ENCODE measurements at places on chromosomes 2 and 18. TPM values are rescaled to one million over a fixed set of nuclear protein-coding genes. Genes with fewer than 3 reads are reported as not detected.

GRCh38 chr2:149466635-149467034 is 120.9 kb downstream of the MMADHC start:
- no peak for DNase-seq
- H3K36me3 ChIP-seq = no peaks in the 10 kb centered on the region
- no peaks in the 10 kb centered on the region for H3K27me3 ChIP-seq
- H3K4me3 ChIP-seq = no peak overlapping the region
- no peak overlapping the region for H3K27ac ChIP-seq

DNA sequence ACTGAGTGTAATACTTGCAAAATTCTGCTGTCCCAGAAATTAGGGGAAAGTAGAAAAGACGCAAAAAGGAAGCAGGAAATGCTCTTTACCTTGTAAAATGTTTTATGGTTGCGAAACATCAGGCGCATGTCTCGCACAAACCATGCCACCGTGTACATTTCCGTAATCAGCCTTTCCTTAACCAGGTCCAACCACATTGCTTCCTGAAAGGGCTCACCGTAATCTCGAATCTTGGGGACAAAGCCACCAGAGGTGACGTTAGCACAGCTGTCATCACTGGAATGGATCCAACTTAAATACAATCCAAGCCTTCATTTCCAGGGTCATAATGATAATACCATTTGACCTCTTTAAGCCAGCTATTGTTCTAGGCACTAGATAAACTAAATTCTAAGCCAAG is 49.3 kb downstream of the SP110 start:
- peaks cover 10% of the 10 kb centered on the region for H3K4me1 ChIP-seq
- no peaks in the 10 kb centered on the region for H3K27me3 ChIP-seq
- H3K27ac ChIP-seq = no peak overlapping the region

GRCh38 chr18:59083136-59083818 is 56.4 kb upstream of the SEC11C start:
- no peak for DNase-seq
- H3K27me3 ChIP-seq = peaks cover 7% of the 10 kb centered on the region
- H3K4me3 ChIP-seq = no peak overlapping the region

GRCh38 chr2:219560037-219560892 is 11.1 kb downstream of the OBSL1 start:
- no peak overlapping the region for H3K27ac ChIP-seq
- H3K4me1 ChIP-seq = no peaks in the 10 kb centered on the region
- H3K4me3 ChIP-seq = no peak overlapping the region
- no peaks in the 10 kb centered on the region for H3K27me3 ChIP-seq

DNA sequence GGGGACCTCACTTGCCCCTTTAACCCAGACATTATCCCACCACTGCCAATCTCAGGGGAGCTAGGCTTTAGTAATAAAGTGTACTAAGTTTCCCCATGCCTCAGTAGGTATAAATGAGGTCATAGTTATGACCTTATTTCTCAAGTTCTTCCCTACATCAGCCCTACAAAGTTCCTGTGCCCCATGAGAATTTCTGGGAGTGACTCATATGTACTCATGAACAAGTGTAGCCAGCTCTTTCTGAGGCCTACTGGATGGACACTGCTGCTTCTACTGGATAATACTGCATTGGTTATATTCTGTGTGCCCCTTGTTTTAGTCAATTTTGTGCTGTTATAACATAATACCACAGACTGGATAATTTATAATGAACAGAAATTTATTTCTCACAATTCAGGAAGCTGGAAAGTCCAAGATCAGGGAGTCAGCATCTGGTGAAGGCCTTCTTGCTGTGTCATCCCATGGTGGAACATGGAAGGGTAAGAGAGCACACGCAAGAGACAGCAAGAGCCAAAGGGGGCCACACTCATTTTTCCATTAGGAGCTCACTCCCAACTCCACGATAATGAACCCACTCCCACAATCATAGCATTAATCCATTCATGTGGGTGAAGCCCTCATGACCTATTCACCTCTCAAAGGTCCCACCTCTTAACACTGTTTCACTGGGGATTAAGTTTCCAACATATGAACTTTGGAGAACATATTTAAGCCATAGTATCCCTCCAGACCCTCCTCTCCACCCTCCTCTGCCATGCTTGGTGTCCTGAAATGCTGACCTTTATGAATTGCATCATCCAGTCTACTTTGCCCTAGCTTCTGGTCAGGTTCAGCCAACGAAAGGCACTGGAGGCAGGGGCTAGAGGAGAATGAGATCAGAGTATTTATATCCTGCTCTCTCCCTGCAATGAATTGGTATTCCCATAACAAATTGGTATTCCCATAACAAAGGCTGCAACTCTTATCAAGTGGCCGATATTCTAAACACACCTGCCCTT is 25.4 kb upstream of the ST3GAL5 start:
- H3K27me3 ChIP-seq = no peaks in the 10 kb centered on the region
- H3K4me1 ChIP-seq = peaks cover 6% of the 10 kb centered on the region
- H3K36me3 ChIP-seq = no peaks in the 10 kb centered on the region
- no peak for DNase-seq
- no peak overlapping the region for H3K27ac ChIP-seq

GRCh38 chr2:33426666-33427231 is 49.7 kb upstream of the RASGRP3 start:
- no peak overlapping the region for H3K27ac ChIP-seq
- H3K27me3 ChIP-seq = no peaks in the 10 kb centered on the region
- no peak overlapping the region for H3K4me3 ChIP-seq
- H3K36me3 ChIP-seq = no peaks in the 10 kb centered on the region

DNA sequence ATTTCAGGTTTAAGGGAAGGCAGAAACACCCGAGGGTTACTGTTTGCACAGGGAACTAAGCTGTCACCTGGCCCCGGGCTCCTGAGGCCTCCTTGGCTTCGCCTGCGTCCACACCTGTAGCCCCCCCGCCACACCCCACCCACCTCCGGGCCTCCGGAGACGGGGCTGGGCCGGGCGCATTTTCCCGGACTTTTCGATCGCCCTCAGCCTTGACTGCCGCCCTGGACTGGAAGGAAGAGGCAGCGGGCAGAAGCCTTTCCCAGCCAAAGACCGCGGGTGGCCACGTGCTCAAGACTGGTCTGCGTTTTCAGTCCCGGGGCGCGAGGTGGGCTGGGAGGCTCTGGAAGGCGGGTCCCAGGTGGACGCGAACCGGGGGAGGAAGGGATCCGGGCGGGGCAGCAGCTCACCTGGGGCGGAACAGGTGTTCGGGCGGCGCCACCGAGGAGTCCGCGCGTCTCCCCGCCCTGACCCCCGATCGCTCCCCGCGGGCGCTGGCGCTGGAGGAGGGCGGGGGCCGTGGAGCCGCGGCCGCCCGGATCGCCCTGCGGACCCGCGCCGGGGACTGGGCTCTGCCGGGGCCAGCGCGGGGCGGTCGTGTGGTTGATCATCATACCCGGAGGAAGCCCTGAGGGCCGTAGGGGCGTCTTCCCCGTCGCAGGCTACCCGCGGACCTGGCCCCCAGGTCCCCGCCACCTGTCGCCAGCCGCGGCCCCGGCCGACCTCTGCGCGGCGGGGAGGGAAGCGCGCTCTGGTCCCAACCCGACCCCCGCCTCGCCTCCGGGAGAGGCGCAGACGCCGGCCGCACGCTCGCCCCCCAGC is 3.2 kb downstream of the ID2 start:
- peaks cover 21% of the 10 kb centered on the region for H3K4me1 ChIP-seq
- no peaks in the 10 kb centered on the region for H3K27me3 ChIP-seq

DNA sequence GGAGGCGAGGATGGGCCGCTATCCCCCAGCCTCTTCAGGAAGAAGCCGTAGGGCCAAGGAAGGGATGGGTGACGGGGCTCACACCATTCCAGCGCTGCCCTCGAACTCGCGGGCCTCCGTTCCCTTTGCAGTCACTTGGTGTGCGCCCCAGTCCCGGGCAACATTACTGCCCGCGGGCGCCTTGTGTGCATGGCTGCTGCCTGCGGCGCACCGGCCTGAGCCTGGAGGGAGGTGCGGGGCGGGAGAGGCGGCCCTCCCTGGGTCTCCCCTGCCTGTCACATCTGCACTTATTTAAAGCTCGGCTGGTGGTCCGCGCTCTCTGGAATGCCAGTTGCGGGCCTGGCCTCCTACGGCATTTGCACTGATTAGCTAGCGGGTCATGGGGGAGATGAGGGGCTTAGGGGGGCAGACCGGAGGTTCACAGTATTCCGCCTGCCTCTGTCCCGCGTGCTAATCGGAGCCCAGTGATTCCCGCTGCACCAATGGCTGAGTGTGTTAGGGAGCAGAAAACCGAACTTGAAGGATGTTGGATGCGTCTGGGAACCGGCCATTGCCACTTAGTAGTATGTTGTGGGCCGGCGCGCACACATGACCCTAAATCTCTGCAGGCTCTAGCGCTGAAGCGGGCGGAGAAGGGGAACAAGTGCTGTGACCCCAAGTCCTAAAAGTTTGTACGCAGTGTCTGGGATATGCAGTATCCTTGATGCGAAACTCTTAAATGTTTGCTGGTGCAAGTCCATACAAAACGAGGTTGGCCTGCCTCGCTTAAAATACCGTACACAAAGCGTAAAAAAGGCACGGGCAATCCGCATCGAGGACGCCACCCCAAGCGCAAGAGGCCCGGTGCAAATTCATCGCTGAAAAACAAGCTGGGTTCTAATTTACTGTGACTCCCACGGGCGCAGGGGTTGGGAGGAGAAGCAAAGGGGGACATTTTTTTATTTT is 161.2 kb upstream of the SIX2 start:
- H3K4me1 ChIP-seq = peaks cover 26% of the 10 kb centered on the region
- H3K27me3 ChIP-seq = peaks cover 79% of the 10 kb centered on the region
- no peaks in the 10 kb centered on the region for H3K36me3 ChIP-seq
- H3K4me3 ChIP-seq = peak overlapping the region; percentile 51

- H3K36me3 ChIP-seq = no peaks in the 10 kb centered on the region
- H3K27ac ChIP-seq = no peak overlapping the region
- no peaks in the 10 kb centered on the region for H3K4me1 ChIP-seq
- no peak overlapping the region for H3K4me3 ChIP-seq
These were observed 226.1 kb upstream of the REV1 start for GRCh38 chr2:99715956-99716355.

DNA sequence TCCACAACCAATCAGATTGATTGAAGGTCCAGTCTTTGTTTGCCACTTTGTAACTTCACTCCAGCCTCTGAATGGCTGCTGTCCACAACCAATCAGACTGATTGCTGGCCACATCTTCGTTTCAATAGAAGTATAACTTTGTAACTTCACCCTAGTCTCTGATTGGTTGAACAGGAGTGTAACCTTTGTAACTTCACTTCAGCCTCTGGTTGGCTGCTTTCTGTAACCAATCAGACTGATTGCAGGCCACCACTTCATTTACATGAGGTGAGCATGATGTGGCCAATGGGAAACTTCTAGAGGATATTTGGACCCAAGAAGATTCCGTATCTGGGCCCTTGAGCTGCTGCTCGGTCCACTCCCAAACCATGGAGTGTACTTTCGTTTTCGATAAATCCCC is 16.9 kb upstream of the ALPP start:
- peaks cover 11% of the 10 kb centered on the region for H3K4me1 ChIP-seq
- H3K36me3 ChIP-seq = no peaks in the 10 kb centered on the region
- H3K27ac ChIP-seq = no peak overlapping the region
- no peak for DNase-seq
- no peak overlapping the region for H3K4me3 ChIP-seq

DNA sequence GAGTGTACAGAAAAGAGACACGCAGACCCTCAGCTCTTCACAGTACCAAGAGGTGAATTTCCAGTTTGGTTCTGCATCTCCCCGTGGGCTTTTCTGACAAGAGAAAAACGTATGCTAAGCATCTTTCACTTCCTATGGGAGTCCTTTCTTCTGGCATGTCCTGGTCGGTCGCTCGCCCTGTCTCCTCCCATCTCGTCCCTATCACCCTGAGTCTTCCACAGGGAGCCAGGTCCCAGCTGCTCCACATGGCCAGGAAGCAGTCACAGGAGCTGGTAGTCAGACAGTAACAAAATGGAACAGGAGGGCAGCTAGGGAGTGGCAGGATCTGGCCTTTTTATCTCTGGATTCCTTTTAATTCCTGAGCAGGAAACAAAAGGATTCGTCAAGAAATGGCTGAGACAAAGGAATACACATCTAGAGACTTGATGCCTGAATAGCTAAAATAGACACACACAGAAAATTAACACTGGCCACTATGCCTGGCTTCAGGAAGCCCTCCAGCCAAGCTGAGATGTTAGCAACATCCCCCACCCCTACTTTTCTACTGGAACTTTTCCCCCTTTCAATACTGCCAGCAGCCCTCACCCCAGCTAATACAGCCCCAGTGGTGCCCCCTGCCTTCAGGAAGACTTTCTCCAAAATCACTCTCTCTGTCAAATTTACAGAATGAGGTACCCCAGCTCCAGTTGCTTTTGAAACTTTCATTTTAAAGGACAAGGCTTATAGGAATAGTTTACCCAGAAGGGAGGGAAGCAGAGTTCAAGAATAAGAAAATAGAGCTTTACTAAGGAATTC is 136.1 kb downstream of the DNER start:
- H3K4me1 ChIP-seq = no peaks in the 10 kb centered on the region
- no peaks in the 10 kb centered on the region for H3K36me3 ChIP-seq
- H3K4me3 ChIP-seq = no peak overlapping the region
- H3K27me3 ChIP-seq = no peaks in the 10 kb centered on the region
- DNase-seq = no peak

- peaks cover 3% of the 10 kb centered on the region for H3K36me3 ChIP-seq
- no peak overlapping the region for H3K27ac ChIP-seq
- H3K4me1 ChIP-seq = peaks cover 6% of the 10 kb centered on the region
- H3K27me3 ChIP-seq = no peaks in the 10 kb centered on the region
These were observed 14.4 kb downstream of the CTIF start for GRCh38 chr18:48553236-48553635.

GRCh38 chr2:127275789-127276188 is 18.2 kb downstream of the ERCC3 start:
- H3K27me3 ChIP-seq = no peaks in the 10 kb centered on the region
- H3K4me3 ChIP-seq = no peak overlapping the region
- H3K4me1 ChIP-seq = no peaks in the 10 kb centered on the region
- peaks cover 98% of the 10 kb centered on the region for H3K36me3 ChIP-seq

DNA sequence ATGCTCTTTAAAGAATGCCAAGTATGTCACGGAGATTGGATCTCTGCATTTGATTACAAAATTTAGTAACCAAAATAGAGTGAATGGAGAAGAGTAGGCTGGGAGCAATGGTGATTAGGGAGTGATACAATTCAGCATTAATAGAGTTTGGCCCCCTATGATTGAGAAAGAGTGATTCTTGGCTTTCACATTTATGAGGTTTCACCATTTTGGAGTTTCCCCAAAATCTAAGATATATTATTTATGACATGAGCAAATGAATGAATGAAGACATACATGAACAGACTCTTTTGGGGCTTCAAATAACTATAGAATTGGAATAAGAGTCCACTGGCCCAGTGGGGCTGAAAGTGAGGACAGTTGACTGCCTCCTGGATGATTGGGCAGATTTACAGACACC is 255.2 kb downstream of the LPIN1 start:
- no peak for DNase-seq
- no peaks in the 10 kb centered on the region for H3K4me1 ChIP-seq
- H3K4me3 ChIP-seq = no peak overlapping the region
- H3K36me3 ChIP-seq = no peaks in the 10 kb centered on the region

The NDUFS1 gene
- 58.2 TPM for total RNA-seq

The SKOR2 gene
- total RNA-seq = not detected

The PLEKHH2 gene
- total RNA-seq = 42.0 TPM

The CCL20 gene
- total RNA-seq = 1.6 TPM

The FSIP2 gene
- total RNA-seq = 0.27 TPM

The GAD1 gene
- total RNA-seq = not detected

The MERTK gene
- 20.7 TPM for total RNA-seq

The COL4A4 gene
- 24.3 TPM for total RNA-seq

The ALPG gene
- 0.53 TPM for total RNA-seq

The FIGN gene
- 5.8 TPM for total RNA-seq

The OR6B2 gene
- total RNA-seq = not detected

Measured in lower lobe of right lung (tissue), 2 donors.